Lower lobe of right lung (tissue), 2 donors: ENCODE measurements at places on chromosomes 4 and X.

DNA sequence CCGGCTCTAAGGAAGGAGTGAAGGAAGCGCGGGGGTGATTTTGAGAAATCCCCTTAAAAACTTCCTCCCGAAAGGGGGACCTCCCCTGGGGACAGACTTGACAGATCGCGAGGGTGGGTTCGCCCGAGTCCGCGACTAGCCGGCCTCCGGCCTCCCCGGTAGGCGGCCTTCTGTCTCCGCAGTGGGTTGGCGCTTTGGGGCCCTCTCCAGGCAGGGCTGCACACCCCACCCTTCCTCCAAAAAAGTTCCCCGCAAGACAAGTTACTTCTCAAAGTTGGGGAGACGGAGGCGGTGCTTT, 24.8 kb downstream of the HOPX start:
- no peak for DNase-seq

DNA sequence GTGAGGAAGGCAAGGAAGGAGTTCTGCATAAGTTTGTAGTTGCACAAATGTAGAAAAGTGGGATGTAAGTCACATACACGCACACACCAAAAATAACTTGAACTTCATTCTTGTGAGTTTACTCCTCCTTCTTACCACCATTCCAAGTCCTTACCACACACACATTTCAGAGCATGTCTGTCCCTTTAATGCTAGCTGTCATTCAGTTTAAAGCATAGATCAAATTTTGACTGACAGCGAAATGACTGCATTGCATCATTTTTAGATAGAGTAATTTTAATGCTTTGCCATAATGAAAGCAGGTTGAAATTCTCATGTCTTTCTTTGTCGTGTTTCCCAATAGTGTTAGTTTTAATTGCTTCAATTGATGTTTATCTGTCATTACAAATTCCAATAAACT, 629.6 kb upstream of the HTR2C start:
- DNase-seq: no peak

GRCh38 chrX:133246921-133247320, 28.8 kb upstream of the TFDP3 start:
- DNase-seq: no peak

DNA sequence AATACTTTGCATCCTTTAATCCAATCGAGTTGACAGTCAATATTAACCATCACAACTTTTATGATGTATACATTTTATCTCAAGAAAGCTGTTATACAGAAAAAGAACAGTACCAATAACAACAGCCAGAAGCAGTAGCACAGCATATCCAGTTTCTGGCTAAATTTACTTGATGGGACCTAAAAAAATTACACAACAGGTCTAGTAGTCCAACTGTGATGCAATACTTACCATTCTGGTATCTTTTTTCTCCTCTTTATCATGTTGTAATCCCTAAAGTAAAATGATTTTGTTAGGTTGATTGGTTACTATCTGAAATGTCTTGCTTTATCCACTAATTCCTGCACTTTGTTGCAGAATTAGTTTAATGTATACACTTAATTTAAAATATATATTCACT, 1150.6 kb downstream of the FAT4 start:
- DNase-seq: no peak

DNA sequence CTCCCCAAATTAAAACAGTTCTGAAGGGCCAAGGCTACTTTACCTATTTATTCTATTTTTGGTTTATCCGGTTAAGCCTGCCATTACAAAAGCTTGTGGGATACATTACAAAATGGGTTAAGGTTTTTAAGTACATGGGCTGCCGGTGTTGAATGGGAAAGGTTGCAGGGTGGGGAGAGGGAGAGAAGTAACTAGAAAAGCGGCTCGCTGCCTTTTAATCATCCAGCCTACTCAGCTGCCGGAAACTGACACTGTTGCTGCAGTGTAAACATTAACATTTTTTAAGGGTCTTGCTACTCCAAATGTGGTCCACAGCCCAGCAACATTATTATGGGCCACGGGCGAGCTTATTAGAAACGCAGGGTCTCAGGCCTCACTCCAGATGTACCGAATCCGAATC, 1.5 kb upstream of the IL1RAPL1 start:
- no peak for DNase-seq

GRCh38 chr4:83436680-83437079, 18.9 kb downstream of the HELQ start:
- no peak for DNase-seq

DNA sequence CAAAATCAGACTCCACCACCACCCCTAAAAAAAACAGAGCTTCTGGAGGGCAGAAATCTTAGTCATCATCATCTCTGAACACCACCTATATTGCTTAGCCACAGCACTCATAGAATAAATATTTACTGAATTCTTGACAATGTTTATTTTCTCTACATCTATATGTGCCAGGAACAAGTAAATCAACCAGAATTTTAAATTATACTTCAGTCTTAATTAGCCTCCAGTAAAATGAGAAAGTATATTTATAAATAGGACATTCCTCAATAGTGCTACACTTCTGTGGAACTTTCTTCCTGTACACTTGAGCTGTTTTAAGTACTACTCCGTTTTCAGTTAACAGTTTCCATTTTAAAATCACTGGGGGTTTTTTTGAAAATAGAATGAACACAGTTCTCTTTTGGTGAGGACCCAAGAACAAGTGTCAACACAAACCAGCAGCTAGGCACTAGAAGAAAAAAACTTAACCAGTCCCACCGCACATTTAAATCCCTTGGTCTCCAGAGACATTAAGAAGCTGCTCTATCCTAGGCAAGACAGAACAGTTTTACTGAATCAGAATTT, 25.5 kb downstream of the SMIM14 start:
- no peak for DNase-seq

DNA sequence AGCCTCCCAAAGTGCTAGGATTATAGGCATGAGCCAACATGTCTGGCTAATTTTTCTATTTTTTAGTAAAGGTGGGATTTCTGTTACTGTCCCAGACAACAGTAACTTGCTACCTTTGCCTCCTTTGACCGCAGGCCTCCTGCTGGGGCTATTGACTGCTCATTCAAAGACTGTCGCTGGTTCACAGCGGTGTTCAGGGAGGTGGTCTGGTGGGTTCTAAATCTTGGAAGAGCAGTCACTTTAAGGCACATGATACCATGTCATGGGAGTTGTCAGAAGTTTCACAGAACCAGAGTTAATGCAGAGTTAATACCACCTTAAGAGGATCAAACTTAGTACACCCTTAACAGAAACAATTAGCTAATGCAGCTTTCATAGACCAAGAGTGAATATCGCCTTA, 3.8 kb downstream of the ASMT start:
- no peak for DNase-seq

- DNase-seq: no peak
Measured at GRCh38 chr4:142818476-142818875, 27.6 kb downstream of the INPP4B start.

DNA sequence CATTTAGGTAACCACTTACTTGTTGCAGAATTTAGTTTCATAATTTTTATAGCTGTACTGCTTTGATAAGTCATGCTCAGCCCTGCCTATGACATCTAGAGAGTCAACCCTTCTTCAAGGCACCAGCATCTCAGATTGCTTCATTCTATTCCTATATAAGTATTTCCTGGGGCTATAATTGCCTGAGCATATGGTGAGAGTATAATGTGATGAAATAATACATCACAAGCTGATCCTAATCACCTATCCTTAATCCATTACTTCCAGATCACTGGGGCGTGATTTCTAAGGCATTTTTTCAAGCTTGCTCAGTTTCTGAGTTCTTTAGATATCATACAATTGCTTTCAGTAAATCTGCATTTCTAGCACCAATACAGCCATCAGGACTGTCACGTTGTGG, 200.0 kb upstream of the NPY2R start:
- no peak for DNase-seq

GRCh38 chrX:152149648-152150047, 11.3 kb upstream of the MAGEA10 start:
- DNase-seq: no peak

DNA sequence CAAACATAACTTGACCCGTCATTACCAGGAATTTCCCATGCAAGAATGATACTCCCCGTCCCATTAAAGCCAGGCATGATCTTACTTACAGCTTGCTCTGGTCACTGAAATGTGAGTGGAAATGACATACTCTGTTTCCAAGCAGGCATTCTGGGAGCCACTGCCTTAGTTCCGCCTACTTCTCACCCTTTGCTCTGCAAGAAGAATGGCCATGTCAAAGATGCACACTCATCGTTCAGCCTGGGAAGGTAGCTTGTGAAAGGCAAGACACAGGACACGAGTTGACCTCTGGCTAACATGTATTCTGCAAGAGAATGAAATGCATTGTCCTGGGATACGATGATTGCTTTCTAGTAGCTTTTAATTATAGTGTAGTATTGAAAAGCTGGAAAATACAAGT, 1144.4 kb downstream of the NLGN4X start:
- no peak for DNase-seq

DNA sequence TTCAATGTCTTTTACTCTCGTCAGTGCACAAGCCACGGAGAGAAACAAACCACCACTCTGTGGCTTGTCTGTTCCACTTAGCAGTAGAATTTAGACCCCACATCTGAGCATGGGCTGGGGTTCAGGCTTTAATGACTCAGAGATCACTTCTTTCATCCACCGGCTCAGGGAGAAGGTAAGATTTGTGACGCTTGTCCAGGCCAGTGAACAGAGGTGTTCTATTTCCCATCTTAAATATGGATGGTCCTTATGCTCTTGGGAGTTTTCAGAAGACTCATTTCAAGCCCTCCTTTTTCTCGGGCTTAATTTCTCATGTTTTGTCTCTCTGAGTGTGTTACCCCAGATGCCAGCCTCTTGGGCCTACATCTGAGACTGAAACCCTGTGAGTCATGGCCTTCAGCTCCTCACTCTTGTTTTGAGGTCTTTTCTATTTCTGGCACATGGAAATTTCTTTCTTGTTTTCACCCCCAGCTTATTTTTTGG, 127.4 kb upstream of the SFRP2 start:
- DNase-seq: no peak

DNA sequence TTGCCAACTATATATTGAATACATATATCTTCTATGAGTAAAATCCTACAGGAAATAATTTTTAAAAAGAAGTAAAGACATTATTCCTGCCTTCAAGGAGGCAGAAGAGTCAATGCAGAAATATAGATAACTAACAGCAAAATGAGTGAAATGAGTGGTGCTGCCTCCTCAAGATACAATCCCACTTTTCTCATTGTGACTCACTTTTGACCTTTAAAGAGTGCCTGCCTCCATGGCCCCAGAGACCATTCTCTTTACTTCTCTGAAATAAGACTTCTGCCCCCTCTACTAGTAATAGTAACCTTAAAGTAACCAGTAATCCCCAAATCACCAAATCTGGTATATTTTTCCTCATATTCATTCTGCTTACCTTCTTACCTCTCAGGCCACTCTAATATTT, 15.5 kb downstream of the SLC10A7 start:
- DNase-seq: no peak

GRCh38 chrX:146055733-146056132, 238.1 kb downstream of the SLITRK2 start:
- no peak for DNase-seq

DNA sequence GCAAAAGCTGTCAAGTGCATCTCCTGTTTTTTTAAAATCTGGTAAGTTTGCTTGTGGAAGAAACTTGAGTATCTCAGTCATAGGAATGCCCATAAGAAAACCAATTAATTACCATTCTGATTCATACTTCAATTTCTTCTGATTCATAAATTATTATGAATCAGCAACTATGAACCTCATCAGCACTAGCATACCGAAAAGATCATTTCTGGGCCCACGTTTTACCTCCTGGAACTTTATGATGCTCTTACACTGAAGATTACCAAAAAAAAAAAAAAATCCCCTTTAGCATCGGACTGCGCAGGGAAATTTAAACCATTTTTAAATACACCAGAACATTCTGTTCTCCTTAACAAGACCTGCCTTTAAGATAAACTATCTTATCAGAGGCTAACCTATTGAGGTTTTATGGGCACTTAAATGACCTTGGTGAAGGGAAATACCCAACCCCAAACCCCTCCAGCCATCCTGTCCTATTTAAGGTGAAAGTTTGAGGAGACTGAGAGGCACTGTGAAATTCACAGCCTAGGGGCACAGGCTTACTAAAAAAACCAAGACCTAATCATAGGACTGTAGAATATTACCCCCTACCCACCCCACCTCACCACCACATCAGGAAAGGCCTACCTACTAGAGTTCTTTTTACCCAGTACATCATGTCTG, 38.2 kb upstream of the ABCG2 start:
- no peak for DNase-seq

GRCh38 chr4:190121759-190122158, 51.8 kb upstream of the DUX4 start:
- DNase-seq: no peak

DNA sequence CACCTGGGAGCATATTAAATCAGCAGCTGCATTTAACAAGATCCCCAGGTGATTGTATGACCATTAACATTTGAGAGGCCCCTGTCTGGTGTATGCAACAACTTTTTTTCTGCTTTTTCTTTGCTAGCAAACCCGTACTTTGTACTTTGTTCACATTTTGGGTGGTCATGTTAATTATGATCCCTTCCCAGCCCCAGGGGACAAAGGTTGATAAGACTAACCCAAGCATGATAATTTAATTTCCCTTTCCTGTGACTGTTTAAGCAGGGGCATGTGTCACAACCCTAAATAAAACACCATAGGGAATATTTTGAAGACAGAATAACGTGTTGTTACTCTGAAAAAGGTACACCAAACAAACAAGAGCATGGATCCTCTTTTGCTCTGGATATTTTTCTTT, 332.0 kb downstream of the PCDH18 start:
- no peak for DNase-seq

- DNase-seq: no peak
Measured at GRCh38 chrX:114532111-114532805, 51.6 kb upstream of the HTR2C start.

DNA sequence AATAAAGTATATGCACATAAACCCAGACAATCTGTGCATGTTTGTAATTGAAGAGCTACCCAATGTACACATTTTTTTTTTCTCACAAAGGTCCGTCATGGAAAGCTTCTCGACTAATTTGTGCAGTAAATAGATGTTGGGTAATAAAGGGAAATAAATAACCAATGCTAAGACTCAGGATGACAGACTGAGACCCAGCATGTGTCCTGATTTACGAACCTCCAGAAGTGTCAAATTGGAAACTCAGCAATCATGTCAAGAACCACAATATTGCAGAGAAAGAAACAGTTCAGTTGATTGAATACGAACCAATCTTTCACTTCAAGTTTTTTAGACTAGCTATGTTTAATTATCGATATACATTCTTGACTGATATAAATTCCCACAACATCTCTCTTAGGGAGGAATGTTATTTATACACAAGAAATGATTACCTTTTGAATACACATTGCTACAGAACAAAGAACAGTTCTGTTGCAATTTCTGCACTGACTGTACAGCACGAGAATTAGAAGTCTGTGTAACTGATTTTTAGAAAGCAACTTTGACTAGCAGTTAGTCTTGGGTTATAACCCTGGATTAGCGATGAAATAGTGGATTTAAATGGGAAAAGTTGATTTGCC, 625.6 kb upstream of the FTHL17 start:
- DNase-seq: no peak

GRCh38 chrX:56113785-56114436, 118.2 kb upstream of the KLF8 start:
- no peak for DNase-seq
